ENCODE measurements at places on chromosomes 11 and 22.
A peak's percentile ranks its signal among the peaks of the same experiment; 100 is the strongest.

DNA sequence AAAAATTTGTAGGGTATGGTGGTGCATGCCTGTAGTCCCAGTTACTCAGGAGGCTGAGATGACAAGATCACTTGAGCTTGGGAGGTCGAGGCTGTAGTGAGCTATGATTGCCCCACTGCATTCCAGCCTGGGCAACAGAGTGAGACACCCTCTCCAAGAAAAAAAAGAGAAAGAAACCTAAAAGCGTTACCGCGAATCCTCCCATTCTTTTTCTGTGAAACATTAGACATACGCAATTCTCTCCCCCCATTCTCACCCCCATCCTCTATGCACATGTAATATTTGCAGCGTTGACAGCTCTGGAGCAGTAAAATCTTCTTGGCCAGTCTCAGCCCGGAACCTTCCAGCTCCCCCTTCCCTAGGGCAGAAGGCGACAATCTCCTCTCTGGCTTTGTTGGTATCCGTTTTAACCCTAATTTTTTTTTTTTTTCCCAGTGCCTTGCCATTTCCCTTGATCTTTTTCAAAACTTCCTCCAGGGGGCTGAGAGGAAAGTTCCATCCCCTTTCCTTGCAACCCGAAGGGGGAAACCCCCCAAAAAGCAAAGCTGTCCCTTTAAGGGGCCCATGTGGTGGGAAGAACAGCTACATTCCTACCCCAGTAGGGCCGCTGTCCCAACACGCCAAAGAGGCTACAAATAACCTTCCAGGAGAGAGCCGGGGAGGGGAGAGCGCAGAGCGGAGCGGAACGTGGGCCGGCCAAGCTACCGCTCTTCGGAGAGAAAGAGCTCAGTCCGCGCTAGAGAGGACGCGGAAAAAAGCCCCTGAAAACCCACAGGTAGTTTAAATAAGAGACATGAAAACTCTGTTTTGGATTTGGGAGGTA is 1.9 kb downstream of the LRP4 start:
- peak; percentile 31 for DNase-seq

DNA sequence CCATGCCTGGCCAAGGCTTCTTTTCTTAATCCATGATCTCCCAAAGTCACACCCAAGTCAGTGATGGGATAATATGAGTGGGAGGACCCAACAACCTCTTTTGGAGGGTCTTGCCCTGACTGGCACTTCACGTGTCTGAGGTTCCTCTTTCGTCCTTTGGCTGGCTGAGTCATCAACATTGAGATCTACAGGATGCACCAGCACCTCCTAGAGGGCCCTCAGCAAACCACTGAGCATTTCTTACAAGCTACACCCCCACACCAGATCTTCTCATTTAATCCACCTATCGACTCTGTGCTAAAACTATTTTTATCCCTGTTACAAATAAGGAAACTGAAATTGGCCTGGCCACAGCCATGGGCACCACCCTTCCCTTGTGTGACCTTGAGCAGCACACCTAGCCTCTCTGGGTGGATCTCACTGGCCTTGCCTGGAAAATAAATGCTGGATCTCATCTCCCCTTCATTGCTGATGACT is 63.4 kb downstream of the FLI1 start:
- peak; percentile 82 for DNase-seq

DNA sequence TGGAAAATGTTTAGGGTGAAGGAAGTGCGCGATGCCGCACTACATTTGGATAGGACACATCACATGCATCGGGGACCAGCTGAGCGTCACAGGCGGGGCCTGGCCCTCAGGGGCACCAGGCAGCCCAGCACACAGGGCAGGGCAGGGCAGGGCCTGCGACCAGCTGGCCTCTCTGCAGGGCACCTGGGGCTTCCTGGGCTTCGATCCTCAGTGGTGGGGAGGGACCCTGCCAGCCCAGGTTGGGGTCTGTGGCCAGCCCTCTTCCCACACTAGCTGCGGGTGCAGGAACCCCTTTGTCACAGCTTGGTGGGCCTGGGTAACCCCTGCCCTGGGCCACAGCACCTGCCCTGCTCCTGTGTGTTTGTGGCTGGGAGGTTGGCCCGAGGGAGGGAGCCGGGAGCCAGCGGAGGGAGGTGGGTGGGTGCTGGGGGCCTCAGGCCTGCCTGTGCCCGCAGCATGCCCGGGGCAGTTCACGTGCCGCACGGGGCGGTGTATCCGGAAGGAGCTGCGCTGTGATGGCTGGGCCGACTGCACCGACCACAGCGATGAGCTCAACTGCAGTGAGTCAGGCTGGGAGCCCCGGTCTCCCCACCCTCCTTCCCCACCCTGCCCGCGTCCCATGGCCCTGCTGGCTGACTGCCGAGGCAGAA is 37.9 kb downstream of the ST14 start:
- DNase-seq, result no peak

GRCh38 chr11:70872299-70872698 is 380.1 kb downstream of the SHANK2 start:
- DNase-seq, result no peak

GRCh38 chr22:46775850-46776826 is 13.7 kb downstream of the TBC1D22A start:
- no peak for DNase-seq

- DNase-seq, result peak; percentile 76
Measured at GRCh38 chr11:58567889-58568512, 7.7 kb downstream of the LPXN start.

- peak; percentile 88 for DNase-seq
Measured at GRCh38 chr11:76672431-76673175, 2.1 kb upstream of the LRRC32 start.

DNA sequence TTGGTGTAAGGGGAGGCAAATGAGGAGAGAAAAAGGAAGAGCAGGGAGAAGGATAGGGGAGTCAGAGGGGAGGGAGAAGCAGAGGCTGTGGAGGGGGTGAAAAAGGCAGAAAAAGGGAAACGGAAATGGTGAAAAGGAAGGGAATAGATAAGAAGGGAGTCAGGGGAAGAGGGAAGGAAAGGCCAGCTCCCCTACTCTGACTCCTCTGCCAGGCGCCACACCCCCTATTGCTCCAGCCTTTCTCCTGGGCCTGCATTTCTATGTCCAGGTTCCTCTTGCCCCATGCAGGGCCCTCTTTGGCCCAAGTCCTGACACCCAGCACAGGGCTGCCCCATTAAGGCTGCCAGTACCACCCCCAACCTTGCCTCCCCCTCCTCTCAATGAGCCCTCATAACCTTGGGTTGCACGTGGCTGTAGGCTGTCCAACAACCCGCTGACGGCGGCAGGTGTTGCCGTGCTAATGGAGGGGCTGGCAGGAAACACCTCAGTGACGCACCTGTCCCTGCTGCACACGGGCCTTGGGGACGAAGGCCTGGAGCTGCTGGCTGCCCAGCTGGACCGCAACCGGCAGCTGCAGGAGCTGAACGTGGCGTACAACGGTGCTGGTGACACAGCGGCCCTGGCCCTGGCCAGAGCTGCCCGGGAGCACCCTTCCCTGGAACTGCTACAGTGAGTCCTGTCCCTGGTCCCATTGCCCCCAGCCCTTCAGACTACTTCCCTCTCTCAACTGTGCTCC is 3.4 kb upstream of the NHERF4 start:
- DNase-seq, result no peak

GRCh38 chr22:25134028-25134427 is 65.6 kb upstream of the CRYBB3 start:
- DNase-seq, result no peak

Measured in CD4-positive, alpha-beta T cell treated with Interferon alpha-2 for 1 hour (primary cell).